ENCODE measurements at places on chromosomes 4 and X.

- DNase-seq = no peak
Measured at GRCh38 chrX:46686003-46686645, 72.8 kb downstream of the SLC9A7 start.

- DNase-seq = peak; percentile 4
Measured at GRCh38 chr4:154164931-154165839, 326.4 kb downstream of the DCHS2 start.

- no peak for DNase-seq
Measured at GRCh38 chrX:150506486-150506885, 61.9 kb upstream of the MTM1 start.

DNA sequence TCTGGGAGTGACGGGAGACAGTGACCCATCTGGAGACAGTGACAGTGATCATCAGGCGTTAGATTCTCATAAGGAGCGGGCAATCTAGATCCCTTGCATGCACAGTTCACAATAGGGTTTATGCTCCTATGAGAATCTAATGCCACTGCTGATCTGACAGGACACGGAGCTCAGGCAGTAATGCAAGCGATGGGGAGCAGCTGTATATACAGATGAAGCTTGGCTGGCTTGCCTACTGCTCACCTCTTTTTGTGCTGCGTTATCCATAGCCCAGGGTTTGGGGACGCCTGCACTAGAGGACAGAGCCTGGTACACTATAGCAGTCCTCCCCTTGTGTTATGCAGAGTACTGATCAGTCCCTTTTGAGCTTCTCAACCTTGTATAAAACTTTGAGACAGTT is 23.5 kb downstream of the NFKB1 start:
- DNase-seq = no peak

- no peak for DNase-seq
Measured at GRCh38 chrX:153733651-153734240, 9.1 kb downstream of the ABCD1 start.

DNA sequence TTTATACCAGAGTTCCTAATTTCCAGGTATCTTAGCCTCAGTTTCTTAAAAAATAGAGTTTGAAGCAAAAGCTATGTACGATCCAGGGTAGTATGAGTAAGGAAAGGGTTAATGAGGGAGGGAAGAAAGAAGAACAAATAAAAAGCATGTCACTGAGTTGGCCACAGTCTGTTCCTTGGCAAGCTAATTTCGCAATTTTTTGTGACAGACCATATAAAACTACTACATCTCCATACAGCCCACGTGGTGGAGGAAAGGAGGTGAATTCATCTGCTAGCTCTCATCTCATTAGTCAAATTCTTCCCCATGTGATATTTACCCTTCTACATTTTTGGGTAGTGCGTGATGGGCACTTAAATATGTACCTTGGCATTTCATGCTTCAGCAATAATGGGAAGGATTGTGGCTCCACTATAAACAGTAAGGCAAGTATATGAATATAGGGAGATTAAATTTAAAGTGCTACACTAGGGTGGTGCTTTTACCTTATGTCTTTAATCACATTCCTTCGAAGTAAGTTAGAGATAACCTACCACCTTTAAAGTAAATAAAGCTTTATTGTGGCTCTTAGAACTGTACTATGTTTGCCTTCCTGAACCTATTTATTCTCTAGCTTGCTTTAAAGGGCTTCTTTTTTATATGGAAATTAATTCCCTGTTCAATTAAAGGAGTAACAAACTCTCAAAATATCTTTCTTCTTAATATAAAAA is 102.1 kb upstream of the VAMP7 start:
- no peak for DNase-seq

DNA sequence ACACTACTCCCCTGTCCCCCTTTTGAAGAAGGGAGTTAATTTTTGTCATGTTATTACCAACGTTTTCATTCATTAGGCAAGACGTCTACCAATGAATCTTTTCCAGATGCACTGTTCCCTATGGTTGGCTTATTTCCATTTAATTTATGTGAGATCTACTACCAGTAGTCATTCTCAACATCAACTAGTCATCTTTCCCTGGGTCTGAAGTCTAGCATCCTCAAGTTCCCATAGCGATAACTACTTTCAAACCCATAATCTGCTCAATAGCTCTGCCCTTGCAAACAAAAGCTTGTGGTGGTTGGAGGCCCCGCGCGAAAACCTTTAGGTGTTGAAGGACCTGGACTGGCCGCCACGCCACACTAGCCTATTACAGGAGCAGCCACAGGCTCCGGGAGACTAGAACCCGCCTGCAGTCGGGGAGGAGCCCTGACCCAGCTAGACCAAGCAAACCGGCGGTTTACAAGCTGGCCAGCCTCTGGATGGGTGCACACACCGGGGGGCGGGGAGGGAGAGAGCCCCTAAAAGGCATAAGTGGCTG is 746 bp downstream of the PPAT start:
- no peak for DNase-seq

- no peak for DNase-seq
Measured at GRCh38 chr4:43103048-43103447, 210.5 kb downstream of the GRXCR1 start.

DNA sequence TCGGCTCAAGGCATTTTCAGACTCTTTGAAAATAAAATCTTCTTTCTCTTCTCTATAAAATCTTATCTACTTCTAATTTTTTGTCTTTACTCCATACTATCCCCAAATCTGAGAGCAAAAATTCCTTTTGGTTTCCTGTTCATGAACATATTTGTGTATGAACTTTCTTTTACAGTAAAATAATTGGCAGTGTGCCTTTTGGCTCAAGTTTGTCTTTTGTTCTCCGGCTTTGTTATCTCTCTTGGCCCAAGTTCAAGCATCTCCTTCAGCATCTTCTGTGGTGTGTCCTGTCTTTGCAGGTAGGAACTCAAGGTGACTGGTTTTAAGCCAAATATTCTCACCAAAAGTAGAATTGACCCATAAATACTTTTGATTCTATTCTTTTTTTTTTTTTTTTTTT is 276.6 kb upstream of the FAT1 start:
- DNase-seq = no peak

- no peak for DNase-seq
Measured at GRCh38 chrX:137792214-137792613, 226.3 kb downstream of the ZIC3 start.

DNA sequence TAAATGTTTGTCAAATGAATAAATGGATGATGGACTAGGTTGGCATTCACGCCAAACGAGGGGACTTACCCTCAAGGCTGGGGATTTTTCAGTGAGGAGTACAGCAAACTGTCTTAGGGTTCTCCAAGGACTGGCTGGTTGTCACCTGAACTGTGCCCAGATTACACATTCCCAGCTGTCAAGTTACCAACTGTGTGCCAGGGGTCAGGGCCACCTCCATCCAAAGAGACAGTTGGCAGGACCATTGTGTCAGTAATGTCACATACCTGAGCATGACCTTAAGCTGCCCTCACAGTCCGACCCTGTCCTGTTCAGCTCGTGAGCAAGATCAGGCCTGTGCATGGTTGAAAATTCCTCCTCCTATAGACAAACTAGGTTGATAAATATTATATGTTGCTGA is 116.7 kb downstream of the MID1IP1 start:
- no peak for DNase-seq

GRCh38 chr4:15349965-15350364 is 77.9 kb upstream of the C1QTNF7 start:
- DNase-seq = no peak

GRCh38 chrX:10981506-10981905 is 129.6 kb upstream of the HCCS start:
- DNase-seq = no peak

- no peak for DNase-seq
Measured at GRCh38 chr4:33924811-33925210, 2319.5 kb downstream of the ARAP2 start.

GRCh38 chrX:121569609-121570008 is 522.2 kb downstream of the GLUD2 start:
- no peak for DNase-seq

GRCh38 chr4:8044244-8044643 is 104.6 kb upstream of the AFAP1 start:
- DNase-seq = no peak

DNA sequence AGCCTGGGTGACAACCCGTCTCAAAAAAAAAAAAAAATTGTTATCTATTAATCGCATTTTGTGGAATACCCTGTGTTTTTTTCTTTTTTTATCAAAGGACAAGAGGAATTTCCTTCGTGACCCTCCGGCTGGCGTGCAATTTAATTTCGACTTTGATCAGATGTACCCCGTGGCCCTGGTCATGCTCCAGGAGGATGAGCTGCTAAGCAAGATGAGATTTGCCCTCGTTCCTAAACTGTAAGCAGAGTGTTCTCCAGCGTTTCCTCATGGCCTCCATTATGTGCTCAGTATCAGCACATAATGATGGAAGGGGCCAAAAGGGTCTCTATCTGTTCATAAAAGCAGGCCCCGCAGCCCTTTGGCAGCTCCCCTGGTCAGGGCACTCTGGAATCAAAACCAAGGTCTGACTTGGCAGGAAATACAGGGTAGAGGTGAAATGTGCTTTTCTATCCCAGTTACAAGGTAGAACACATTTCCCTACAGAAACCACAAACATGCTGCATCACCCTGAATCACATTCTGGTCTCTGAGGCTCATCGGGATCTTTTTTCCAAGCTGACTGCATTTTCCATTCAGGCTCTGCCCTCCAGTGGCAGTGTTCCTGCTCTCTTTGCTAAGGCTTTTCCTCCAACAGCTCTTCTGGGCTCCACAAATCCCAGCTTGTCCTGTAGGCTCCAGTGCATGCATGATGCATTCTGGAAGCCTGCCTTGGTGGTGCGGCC is 24.4 kb downstream of the SYAP1 start:
- peak; percentile 49 for DNase-seq

DNA sequence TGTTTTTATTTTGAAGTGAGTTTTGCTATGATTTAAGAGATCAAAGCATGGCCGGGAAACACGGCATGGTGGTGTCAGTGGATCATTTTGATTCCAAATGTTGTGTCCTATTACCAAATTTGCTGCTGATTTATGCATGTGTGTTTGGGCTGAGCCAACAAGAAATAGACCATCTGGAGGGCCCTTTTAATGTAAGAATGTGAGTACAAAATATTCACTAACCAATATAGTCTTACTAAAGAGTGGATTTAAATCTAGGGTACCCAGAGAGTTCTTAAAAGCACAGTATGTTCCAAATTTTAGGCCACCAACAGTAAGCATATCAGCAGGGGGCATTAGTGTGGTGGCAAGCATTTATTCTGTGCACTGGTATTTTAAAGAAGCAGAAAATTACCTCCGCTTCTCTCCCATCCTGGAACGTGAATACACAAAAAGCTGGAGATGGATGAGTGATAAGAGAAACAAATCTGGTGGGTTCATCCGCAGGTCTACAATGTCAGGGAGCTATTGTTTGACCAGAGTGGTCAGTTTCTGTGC is 444.4 kb upstream of the IGFBP7 start:
- no peak for DNase-seq

DNA sequence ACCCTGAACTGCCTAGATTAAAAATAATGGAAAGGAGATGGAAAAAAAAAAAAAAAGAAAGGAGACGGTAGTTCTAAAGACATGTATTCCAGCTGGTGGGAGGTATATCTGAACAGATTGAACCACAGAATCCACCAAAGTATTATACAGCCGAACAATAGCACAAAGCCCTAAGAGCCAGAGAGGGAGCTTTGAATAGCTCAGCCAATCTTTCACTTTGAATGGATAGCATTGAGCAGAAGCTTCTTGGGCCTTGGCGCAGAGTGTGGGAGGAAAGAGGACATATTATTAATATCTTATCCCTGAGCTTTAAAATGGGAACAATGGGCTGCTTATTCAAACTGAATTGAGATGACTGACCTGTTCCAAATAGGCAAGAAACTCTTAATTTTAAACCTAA is 147.8 kb upstream of the PAQR3 start:
- DNase-seq = no peak

- DNase-seq = no peak
Measured at GRCh38 chrX:68196939-68197791, 236.1 kb downstream of the OPHN1 start.

GRCh38 chr4:76091052-76091451 is 16.5 kb downstream of the ART3 start:
- no peak for DNase-seq

DNA sequence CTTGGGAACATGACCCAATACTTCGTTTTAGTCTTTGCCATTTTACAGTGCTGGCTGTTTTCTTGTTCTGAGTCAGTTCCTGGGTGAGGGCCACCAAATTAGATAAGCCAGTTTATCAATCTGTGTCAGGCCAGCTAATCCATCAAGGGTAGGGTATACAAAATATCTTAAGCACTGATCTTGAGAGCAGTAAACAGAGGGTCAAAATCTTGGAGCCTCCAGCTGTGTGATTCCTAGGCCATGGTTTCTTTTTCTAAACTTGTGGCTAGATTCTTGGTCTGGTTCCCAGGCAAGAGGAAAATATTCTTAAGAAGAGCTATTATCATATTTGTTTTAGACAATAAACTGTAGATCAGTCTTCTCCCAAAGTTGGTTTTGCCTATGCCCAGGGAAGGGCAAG is 1396.6 kb upstream of the PABPC4L start:
- DNase-seq = no peak

DNA sequence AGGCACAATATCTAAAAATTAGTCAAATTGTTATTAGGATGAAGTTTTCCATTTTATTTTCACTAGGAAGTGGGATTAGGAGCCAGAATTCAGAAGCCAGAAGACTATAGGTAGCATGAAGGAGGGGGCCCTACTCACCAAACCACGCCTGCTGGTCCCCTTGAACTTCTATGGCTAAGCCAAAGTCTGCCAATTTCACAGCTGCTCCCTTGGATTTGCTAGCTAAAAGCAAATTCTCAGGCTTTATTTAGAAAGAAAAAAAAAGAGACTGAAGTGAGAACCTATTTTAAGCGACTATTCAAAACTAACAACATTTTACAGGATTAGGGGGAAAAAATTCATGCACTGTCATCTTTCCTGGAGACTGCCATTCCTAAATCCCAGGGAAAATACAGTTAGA is 224.3 kb downstream of the CAMK2D start:
- DNase-seq = no peak

DNA sequence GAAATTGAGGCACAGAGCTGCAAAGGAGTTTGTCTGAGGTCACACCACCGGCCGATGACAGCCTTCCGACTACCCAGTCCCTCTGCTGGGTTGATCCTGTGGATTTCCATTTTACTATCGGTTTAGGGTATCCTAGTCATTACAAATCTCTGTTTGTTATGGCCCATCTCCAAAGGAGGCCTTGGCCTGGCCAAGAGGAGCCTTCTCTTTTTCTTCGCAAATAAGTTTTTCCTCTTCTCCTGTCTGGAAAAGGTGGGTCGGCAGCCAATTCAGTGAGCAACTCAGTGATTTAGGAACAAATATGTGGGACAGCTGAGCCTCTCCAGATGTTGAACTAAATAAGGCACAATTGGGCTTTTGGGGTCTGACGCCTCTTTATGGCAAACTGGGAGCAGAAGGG is 169.2 kb upstream of the RBPJ start:
- no peak for DNase-seq

- no peak for DNase-seq
Measured at GRCh38 chr4:38106311-38106710, 146.1 kb downstream of the PTTG2 start.

All from AG04450 (cell line).